ENCODE measurements at places on chromosomes 5 and 9.

GRCh38 chr9:136690806-136691261 lies 3.6 kb upstream of the AGPAT2 start:
- DNase-seq = no peak

- no peak for DNase-seq
These were observed 128.1 kb downstream of the ACTL7B start for GRCh38 chr9:108727580-108728111.

DNA sequence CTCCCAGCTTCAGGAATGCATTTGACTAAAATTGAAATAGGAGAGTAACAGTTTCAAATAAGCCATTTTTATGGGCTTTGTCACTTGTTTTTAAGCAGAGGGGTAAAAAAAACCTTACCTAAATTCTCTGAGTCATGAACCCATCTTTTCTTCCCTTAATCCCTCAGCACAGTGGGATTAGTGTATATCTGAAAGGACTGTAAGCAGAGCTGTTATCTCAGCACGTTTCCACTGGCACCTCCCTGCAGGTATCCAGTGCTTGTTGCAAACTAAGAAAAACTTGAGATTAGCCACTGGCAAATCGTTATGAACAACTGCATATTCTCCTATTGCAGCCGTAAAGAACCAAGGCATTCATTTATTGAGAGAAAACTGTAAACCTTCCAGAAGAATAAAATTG lies 872.7 kb downstream of the EFNA5 start:
- no peak for DNase-seq

GRCh38 chr9:16825971-16826625 lies 44.4 kb downstream of the BNC2 start:
- no peak for DNase-seq

GRCh38 chr5:126124706-126125345 lies 298.4 kb upstream of the GRAMD2B start:
- no peak for DNase-seq

GRCh38 chr5:155056644-155057269 lies 43.2 kb downstream of the KIF4B start:
- DNase-seq = no peak

- DNase-seq = no peak
These were observed 535 bp upstream of the NFIB start for GRCh38 chr9:14314424-14314928.

DNA sequence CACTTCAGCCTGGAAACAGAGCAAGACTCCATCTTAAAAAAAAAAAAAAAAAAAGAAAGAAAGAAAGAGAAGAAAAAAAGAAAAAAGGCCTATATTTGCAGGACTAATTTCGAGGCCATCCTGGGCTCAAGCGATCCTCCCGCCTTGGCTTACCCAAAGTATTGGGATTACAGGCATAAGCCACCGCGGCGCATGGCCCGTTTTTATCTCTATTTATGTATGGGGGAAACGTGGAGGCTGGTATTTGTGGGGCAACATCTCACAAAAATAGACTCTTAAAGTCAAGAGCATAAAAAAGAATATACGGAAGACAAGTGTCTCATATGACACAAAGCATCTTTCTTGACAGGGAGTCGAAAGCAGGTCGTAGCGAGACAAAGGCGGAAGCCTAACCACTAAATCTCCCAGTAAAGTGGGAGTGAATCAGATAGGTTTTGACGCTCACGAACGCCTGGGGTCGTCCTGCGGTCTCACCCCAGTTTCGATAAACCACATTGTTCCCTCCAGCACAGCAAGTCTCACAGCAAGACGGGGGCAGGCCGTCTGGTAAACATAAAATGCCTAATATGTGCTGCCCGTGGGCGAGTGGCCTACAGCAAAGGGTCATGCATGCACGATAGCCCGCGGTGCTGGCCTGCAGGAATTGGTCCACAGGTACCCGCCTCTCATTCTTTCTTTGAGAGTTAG lies 1.8 kb upstream of the TRIM41 start:
- peak; percentile 79 for DNase-seq

GRCh38 chr5:153617190-153617589 lies 126.7 kb downstream of the GRIA1 start:
- DNase-seq = no peak

- DNase-seq = no peak
These were observed 40.4 kb downstream of the EXD3 start for GRCh38 chr9:137382444-137383080.

DNA sequence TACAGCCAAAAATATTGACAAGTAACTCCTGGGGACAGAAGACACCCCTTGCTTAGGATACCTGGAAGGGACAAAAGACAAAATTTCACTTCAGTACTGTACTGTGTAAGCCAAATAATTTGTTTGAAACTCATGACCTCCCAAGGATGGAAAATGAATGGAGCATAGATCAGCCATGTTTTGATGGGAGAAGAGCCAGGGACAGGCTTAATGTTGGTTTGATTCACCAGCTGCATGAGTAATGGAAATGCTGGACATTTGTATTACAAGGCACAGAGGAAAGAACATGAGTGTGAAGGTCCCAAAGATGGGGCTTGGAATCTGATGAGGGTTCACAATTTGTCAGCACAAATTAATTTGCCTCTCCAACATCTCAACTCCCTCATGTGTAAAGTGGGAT lies 122.8 kb downstream of the ENC1 start:
- no peak for DNase-seq

- DNase-seq = no peak
These were observed 61.1 kb downstream of the TMOD1 start for GRCh38 chr9:97562542-97562941.

GRCh38 chr5:14439087-14439871 lies 142.3 kb upstream of the OTULINL start:
- no peak for DNase-seq

GRCh38 chr5:13975246-13975645 lies 30.8 kb upstream of the DNAH5 start:
- no peak for DNase-seq

GRCh38 chr5:33531824-33532223 lies 91.1 kb downstream of the TARS1 start:
- DNase-seq = no peak

DNA sequence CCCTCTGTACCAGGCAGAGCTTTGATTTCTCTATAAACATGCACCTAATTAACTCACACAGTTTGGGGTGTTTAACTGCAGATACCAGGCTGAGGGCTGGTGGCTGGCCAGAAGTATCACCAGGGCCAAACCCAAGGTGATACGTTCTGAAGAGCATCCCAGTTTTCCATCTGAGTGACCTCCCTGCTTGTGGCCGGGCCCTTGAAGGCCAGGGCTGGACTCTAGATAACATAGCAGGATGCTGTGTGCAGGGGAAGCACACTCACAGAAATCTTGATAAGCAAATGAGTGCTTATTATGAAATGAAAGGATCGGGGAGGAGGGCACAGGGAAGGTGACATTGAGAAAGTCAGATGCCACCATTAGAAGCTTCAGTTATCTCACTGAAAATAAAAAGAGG lies 582.4 kb downstream of the BRINP1 start:
- DNase-seq = no peak

DNA sequence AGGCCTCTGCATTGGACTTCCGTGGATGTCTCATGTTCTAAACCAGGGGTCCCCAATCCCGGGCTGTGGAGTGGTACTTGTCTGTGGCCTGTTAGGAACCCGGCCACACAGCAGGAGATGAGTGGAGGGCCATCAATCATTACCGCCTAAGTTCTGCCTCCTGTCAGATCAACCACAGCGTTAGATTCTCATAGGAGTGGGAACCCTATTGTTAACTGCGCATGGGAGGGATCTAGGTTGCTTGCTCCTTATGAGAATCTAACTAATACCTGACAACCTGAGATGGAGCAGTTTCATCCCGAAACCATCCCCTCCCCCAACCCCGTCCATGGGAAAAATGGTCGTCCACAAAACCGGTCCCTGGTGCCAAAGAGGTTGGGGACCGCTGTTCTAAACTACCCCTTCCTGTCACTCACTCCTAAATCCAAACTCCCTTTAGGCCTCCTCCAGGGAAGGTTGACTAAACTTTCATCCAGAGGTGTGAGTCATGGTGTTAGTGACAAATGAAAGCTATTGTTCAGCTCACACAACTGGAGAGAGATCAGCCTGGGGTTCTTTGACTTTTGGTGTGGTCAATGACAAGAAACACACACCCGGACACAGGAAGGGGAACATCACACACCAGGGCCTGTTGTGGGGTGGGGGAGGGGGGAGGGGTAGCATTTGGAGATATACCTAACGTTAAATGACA lies 9.5 kb downstream of the KCNV2 start:
- no peak for DNase-seq

- DNase-seq = no peak
These were observed 56.9 kb upstream of the RASA1 start for GRCh38 chr5:87210743-87211142.

- peak; percentile 58 for DNase-seq
These were observed 211.6 kb downstream of the MSX2 start for GRCh38 chr5:174935854-174936474.

GRCh38 chr9:18543406-18544192 lies 69.6 kb downstream of the ADAMTSL1 start:
- no peak for DNase-seq
